Stimulated activated CD8-positive, alpha-beta memory T cell treated with anti-CD3 and anti-CD28 coated beads, Interleukin-7, amount 100 ng/mL, for 1 hour (primary cell): ENCODE measurements at places on chromosomes 6 and 20.
A peak's percentile ranks its signal among the peaks of the same experiment; 100 is the strongest.

DNA sequence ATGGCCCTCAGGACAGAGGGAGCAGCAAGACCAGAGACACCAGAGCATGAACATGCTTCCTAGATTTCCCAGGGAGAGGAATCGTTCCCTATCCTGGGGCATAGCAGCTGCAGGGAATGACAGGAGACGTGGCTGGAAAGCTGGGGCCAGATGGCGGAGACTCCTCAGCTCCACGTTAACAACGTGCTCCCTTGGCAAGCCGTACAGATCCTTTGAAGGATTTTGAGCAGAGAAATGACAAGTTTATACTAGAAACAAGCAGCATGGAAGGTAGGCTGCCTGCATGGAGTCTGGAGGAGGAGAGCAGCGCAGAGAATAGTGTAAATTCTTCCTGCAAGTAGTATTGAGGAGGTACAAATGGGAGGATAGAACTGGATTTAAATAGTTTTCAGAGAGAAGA, 11.7 kb downstream of the MYLIP start:
- DNase-seq, result no peak

GRCh38 chr20:41135187-41135887, 2.0 kb upstream of the PLCG1 start:
- DNase-seq, result peak; percentile 50

DNA sequence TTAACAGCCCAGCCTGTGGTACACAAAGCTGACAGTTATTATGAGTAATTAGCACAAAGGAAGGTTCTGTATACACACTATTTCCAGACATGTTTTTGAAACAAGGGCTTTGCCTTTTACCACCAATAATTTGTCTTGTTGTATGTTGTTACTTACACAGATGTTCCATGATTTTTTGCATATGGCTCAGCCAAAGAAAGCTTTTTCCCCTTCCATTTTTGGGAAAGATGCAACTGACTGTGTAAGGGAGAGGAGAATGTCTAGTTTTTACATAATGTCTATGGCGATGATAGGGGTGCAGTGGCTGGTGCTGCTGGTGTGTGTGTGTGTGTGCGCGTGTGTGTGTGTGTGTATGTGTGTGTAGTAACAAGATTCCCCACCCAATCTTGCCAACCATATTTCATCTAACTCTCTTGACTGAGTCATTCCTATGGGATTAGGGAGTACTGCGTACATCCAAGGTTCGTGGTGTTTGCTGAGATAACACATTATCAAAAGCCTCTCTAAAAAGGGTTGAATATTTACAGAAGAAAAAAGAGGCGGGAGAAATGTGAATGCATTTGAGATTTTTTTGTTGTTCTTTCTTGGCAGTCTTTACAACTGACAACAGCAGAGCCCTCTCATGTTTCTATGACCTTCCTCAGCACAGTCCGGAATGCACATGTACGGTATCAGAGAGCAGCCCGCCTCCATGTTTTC, 192.2 kb downstream of the GMPR start:
- DNase-seq, result no peak

GRCh38 chr20:50821994-50822393, 27.1 kb downstream of the BCAS4 start:
- no peak for DNase-seq

- DNase-seq, result no peak
These were observed 71.5 kb downstream of the CD83 start for GRCh38 chr6:14189074-14189473.

DNA sequence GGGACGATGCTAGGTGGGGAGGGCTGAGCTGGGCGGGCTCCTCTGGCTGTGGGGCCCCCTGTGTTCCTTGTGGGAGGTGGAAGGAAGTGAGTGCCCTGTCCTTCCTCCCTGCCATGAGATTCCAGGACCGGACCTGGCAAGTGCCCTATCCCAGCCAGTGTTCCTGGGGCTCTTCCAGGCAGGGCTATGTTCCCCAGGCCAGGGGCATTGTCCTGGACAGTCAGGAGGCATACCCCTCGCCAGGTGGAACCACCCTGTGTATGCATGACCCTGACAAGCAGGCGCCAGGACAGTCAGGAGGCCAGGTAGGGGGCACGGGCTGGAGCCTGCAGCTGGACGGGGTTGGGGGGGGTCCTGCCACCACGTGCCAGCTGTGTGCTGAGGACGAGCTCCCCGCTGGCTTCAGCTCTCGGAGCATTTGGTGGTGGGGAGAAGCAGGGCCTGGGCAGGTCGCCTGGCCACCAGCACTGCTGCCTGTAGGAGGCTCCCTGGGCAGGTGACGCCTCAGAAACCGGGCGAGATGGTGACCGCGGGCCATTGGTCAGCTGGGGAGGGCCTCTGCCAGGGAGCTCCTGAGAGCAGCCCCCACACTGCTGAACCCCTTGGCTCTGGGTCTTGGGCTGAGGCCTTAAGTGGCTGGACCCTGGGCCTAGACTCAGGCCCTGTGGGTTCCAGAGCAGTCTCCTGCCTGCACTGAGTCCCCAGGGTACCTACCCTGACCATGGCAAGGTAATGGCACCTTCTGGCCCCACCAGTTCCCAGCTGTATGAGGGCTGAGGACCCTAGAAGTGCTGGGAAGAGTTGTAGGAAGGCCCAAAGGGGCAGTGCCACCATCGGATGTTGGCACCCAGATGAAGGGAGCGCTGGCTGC, 694 bp downstream of the SLC17A9 start:
- no peak for DNase-seq
